Fibroblast of skin of left quadriceps (primary cell): ENCODE measurements at places on chromosomes 5 and 9.
A peak's percentile ranks its signal among the peaks of the same experiment; 100 is the strongest.

DNA sequence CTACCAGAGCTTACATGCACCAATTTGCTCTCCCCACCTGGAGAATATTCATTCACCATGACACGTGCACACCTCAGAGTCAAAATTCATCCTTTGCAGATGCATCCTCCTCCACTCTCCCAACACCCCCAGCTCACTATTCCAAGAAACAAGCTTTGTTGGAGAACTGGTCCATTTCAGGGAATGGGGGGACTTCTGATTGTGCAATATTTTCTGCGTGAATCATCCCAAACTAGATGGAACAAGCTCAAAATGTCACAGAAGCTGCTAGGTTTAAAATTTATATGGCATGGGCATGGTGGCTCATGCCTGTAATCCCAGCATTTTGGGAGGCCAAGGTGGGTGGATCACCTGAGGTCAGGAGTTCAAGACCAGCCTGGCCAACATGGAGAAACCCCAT is 3.6 kb downstream of the GLDC start:
- no peak for DNase-seq

DNA sequence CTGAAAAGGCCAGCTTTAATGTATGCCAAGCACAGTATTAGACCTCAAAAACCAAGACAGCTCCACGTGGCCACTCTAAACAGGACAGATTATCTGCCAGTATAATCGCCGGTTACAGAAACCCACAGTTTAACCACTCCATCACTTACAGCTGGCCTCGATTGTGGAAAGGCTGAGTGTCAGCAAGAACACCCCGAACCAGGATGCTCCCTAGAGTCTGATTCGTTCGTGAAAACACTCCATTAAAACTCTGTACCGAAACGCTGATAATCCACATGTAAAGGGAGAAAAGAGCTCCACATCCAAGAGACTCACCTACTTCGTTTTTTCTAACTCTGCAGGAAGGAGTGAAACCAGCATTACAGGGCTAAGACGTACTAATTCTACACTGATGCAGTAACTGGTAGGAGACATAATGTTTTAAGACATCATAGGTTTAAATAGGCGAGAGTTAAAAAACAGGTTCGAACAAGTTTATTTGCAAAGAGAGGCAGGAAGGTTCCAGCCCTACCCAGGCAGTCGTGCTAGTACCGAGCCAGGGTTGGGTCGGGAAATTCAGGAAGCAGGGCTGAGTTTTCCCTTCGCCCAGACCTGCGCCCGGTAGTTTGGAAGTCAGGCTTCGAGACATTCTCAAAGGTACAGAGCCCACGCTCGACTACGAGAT is 949 bp downstream of the SERINC5 start:
- no peak for DNase-seq

DNA sequence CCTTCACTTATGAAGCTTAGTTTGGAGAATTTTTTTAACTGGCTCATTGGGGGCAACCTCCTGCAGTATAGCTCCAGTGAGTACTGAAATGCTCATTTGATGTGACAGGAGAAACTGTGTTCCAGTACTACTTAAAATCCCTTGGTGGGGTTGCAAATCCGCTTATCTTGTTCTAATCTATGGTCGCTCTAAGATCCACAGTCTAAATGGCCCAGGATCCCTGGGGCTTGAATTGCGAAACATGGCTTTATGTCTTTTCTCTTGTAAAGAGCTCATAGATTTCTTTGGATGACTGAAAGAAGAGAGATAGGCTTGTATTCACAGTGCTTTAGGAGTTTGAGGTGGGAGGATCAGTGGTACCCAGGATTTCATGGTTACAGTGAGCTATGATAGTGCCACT is 52.7 kb downstream of the ADAMTSL1 start:
- no peak for DNase-seq

DNA sequence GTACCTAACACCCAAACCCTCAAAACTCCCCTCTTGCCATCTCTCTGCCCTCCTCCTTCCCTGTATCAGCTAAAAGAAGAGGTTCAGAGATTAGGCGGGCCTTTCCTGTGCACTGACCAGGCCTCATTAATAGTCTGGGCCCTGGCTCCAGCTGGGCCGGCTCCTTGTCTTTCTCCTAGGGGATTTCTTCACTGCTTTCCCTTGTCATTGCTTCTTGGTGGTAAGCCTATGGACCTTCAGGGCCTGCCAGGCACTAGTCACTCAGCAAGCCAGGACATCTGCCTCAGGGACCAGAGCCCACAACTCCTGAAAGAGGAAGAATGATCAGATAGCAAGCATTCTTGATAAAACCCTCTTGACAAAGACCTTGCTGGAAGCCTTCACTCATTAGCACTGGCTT is 50.9 kb downstream of the MRRF start:
- no peak for DNase-seq

DNA sequence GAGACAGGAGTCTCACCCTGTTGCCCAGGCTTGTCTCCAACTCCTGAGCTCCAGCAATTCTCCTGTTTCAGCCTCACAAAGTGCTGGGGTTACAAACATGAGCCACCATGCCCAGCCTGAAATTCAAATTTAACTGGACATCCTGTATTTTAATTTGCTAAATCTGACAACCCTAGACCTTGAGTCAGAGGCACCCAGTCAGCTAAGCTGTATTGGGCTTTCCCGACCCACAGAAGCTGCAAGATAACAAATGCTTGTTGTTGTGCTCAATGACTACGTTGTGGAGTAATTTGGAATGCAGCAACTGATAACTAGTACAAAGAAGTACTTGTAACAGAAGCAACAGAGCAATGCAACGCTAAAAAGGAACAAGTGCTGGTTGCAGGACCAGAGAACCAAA is 533.1 kb downstream of the NTRK2 start:
- no peak for DNase-seq

- no peak for DNase-seq
Measured at GRCh38 chr9:123360161-123361085, 4.4 kb downstream of the CRB2 start.

- no peak for DNase-seq
Measured at GRCh38 chr9:113480612-113481011, 17.1 kb downstream of the RGS3 start.

GRCh38 chr9:35652829-35653209 is 2.1 kb upstream of the SIT1 start:
- no peak for DNase-seq

GRCh38 chr5:109076741-109077140 is 329.0 kb downstream of the FER start:
- no peak for DNase-seq

DNA sequence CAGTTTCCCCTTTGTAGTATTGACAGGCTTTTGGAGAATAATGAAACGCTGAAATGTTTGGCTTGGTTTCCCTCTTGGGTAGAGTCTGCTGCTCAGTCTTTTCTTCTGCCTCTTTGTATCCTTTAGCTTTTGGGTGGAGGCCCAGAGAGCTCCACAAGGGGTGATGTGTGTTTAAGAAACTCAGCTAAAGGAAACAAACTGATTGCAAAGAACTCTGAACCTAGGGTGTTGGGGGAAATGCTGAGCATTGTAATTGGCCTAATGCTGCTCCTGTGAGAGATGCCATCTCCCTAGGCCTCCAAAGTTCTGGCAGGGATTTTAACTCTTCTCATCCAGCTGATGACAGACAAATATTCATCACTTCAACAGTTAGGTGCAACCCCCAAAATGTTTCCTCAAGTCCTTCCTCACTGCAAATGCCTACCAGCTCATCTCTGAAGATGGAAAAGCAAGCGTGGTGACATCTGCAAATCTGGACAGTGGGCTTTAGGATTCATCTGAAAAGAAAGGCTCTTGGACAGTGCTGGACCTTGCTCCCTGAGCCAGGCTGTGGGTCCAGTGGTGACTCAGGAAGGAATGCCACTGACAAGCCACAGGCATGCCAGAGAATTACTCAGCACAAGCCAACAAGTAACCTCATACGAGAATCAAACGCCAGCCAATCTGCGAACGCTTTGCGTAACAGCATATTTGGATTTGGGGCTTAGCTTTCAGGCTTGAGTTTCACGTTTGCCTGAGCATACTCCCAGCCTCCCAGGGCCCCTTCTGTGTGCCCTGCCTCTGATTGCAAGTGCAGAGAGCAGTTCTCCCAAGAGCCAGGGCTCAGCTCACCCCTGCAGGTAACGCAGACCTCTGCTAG is 30.5 kb upstream of the ZSWIM6 start:
- peak; percentile 98 for DNase-seq

DNA sequence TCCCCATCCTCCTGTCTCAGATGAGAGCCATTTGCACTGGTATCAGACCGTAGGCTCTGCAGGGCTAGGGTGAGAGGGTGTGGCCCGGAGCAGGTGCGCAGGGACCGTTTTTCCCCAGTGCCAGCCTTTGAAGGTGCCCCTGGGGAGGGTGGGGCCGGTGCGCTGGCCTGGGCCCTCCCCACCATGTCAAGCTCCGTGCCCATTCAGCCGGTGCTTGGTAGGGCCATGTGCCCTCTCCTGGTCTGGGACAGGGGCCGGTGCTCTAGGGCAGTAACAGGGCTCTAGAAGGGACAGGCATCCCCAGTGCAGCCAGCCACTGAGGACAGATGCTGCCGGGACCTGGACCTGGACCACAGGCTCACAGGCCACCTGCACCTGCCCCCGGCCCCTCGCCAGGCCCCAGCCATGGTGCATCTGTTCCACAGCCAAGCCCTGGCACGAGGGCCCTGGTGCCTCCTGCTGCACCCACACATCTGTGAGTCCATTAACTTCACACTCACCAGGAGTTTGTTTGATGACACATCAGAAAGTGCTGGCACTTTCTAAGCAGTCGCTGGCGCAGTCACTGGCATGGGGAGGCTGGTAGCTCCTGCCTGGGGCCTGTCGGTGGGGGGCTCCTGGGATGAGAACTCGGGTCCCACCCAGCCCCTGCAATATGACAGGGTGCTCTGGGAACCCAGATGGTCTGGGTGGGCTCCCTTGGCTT is 5.0 kb upstream of the QRFP start:
- no peak for DNase-seq

DNA sequence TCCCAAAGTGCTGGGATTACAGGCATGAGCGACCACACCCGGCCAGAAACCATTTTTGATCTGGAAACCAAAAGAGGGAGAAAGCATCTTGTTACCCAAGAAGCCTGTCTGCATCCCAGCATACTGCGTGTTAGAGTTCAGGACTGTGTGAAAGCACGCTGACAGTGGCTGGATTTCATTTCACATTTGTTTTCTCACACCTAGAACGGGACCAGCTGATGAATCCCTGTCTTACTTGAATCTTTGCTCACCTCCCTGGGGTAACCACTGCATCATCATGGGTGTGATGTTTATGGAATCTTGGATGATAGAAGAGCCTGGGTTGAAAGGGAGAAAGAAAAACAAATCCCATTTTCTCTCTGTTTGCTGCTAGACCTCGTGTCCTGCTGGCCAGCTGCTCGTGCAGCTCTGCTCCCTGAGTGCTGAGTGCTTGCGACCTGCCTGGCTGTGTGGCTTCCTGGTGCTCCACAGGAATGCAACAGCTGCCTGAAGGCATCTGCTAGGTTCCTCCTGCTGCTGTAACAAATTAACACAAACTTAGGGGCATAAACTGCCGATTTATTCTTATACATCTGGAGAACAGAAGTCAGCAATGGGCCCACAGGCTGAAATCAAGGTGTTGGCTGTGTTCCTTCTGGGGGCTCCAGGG is 378.3 kb upstream of the DAP start:
- DNase-seq: no peak

GRCh38 chr5:150255659-150256409 is 33.7 kb downstream of the CAMK2A start:
- DNase-seq: no peak

DNA sequence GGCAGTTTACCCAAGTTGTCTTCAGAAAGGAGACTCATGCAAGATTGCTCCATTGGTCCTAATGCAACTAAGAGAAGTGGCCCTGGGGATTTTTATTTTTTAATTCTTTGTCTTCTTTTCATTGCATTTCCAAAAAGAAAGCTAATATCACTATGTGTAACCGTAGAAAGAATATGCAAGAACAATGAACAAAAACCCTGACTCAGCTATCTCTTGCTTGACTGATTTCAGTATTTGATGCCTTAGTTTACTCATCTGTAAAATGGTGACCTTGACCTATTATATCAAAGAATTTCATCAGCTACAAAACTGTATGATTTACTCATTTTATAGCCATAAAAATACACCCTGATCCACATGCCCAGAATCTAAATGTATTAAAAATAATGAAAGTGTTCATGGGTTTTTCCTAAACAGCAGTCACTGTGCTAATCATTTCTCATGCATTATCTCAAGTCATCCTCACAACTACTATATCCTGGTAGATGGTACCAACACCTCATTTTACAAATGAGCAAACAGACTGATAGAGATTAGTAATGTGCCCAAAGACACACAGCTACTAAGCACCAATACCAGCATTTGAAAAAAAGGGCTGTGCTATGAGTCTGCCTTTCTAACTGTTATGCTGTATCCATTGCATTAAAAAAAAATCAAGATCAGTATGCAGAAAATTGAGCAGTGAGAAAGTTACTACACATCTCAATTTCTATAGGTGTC is 185.7 kb downstream of the MLLT3 start:
- DNase-seq: no peak

GRCh38 chr9:88897081-88897480 is 94.2 kb upstream of the S1PR3 start:
- no peak for DNase-seq

- DNase-seq: no peak
Measured at GRCh38 chr9:4793459-4794395, 983 bp downstream of the RCL1 start.

GRCh38 chr9:138080979-138081378 is 203.4 kb downstream of the CACNA1B start:
- no peak for DNase-seq

DNA sequence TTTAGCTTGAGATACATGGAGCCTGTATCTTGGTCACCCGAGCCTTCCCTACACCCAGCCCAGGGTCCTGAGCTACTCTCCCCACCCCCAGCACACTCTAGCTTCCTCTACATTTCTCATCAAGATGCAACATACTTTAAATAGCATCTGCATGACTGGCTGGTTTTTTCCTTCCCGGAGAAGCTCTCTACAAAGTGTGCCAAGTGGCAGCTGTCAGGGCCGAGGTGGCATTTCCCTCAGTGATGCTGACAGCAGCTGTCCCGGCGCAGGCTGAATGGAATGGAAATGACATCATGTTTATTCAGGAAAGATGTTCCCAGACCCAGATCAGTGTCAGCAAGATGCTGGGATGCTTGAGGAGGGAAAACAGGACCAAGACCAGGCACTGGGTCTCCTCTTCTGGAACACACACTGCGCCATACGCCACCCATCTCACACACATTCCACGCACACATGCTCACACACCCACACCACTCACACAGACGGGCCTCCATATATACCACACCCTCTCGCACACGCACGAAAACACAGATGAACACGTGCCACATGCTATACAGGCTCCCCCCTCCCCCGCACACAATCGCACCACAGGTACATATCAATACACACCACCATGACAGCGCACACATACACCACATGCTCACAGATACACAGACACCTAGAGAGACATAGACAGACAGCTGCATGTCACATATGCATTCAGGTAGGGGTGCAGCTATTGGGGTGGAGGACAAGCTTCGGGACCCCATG is 67.8 kb downstream of the LHX2 start:
- DNase-seq: peak; percentile 58

DNA sequence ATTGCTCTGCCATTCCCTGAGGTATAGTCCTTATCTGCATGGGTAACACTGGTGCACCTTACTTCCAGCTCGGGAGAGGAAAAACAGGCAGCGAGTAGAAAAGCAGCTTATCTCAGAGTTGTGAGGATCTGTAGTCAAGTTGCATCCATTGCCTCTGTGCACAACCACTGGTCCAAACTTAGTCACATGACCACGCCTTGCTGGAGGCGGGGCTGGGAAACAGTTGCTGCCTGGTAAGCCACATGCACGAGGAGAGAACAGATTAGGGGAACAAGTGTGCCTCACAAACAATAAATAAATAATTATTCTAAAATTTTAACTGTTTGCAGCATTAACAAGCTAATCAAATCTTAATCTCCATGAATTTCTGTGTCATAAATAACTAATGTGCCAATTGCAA is 18.6 kb downstream of the ZNF622 start:
- DNase-seq: no peak
